ENCODE measurements at places on chromosomes 5 and 9.

- DNase-seq: no peak
These were observed 102.4 kb downstream of the PSD2 start for GRCh38 chr5:139897982-139898381.

DNA sequence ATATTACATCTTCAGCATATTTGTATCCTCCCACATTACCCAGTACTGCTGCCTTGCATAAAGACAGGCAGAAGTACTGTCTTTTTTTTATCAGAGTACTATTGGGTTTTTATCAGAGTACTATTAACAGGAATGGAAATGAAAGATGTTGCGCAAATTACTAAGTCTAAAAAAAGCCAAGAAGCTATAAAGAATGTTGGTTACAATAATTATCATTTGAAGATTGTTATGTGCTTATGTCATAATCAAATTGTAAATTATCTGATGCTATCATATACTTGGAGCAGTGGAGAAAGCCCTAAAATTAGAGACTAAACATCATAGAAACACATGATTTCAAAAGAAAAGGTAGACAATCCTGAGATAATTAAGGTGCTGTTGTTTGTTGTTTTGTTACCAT is 188.8 kb downstream of the CCDC192 start:
- no peak for DNase-seq

DNA sequence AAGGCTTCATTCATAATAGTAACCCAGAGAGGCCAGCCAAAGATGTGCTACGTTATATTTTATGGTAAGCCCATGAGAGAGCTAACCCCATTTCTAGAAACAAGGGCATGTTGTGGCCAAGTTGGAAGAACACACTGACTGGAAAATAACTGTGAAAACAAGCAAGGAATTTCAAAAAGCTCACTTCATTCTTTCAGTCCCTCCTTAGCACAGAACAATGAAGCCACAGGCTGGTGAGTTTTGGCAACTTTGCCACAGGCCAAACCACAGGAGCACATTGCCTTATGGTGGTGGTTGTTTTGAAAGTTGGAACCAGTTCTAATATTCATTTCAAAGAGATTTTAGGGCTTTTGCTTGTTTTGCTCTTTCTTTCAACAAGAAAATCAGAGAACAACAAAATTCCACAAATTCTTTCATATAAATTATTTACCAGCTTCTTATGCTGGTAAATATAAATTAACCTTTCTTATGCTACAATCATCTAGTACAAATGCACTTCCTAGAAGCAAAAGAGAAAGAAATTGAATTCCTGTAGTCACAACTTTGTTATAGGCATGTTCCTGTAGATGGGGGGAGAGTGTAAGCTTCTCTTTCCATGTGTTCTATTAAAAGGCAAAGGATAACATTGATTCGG is 225.4 kb upstream of the RFX3 start:
- no peak for DNase-seq

DNA sequence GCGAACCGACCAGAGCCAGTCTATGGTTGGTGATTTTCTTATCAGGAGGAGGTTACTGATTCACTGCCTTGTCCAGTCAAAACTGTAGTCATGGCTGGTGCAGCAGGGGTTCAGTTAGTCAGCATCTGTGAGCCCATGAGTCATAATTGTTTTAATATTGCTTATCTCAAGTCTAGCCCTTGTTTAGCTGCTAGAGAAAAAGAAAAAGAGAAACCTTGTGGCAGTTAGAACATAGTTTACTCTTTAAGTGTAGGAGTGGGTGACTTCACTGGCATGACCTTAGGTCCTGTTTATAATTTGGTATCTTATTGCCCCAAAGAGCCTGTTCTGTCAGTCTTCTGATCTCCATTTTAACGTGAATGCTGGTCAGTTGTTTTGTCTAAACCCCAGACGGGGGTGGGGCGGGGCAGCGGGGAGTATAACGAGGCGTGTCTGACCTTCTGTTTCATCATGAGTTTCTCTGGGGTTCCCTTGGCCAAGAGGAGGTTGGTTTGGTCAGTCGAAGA is 76.9 kb upstream of the NFIL3 start:
- DNase-seq: no peak

GRCh38 chr5:86929123-86929766 is 311.5 kb downstream of the COX7C start:
- no peak for DNase-seq
